ENCODE measurements at places on chromosomes 2 and 18. TPM values are rescaled to one million over a fixed set of nuclear protein-coding genes. Genes with fewer than 3 reads are reported as not detected.

GRCh38 chr2:174682007-174682577 lies 82.2 kb downstream of the CHRNA1 start:
- DNase-seq = peak; percentile 79

GRCh38 chr2:220513573-220514288 lies 886.3 kb downstream of the SLC4A3 start:
- no peak for DNase-seq

DNA sequence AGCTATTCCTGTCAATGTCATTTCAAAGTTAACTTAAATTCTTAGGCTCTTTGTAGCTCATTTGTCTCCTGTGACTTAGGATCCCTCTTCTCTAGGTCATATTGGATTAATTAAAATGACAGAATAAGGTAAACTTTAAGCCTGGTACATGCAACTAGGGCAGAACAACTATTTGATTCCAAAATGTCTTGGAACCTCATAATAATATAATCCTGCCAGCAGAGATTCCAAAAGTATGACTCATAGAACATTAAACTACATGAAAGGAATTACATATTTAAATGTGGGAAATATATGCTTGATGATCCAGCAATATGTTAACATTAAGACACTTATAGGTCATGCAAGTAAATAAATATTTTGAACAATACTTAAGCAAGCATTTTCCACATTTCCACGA lies 63.3 kb downstream of the COL3A1 start:
- no peak for DNase-seq

- no peak for DNase-seq
Measured at GRCh38 chr18:24734058-24734457, 273.6 kb downstream of the HRH4 start.

INHBB gene
- total RNA-seq = 2.8 TPM

DYNC2LI1 gene
- total RNA-seq = 7.9 TPM

DNA sequence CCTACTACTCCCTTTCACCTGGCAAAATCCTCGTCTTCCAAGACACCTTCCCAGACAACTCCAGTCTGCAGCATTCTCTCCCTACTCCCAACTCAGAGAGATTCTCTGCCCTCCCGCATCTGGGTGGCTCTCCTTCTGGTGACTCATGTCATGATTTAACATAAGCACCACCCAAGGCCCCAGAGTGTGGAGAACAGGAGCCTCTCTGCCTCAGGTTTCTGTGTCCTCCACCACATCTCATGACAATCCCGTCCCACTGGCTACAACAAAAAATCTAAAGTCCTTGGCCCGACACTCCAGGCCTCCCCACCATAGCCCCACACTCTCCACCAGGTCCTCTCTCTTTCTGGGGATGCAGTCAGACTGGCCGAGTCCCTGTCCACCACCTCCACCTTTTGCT lies 197.1 kb downstream of the BCL11A start:
- DNase-seq = peak; percentile 54

- DNase-seq = no peak
Measured at GRCh38 chr2:112805542-112805941, 21.2 kb upstream of the IL1A start.

FTCDNL1 gene
- total RNA-seq = 2.3 TPM

CFC1 gene
- total RNA-seq = not detected

PRSS56 gene
- total RNA-seq = not detected

AFF3 gene
- 6.7 TPM for total RNA-seq

IWS1 gene
- 40.7 TPM for total RNA-seq

- no peak for DNase-seq
Measured at GRCh38 chr2:120818441-120818920, 82.8 kb downstream of the GLI2 start.

TTLL4 gene
- 8.6 TPM for total RNA-seq

RTP5 gene
- total RNA-seq = 0.08 TPM

GRCh38 chr2:48213646-48214045 lies 307.3 kb upstream of the FBXO11 start:
- DNase-seq = no peak

- DNase-seq = no peak
Measured at GRCh38 chr18:76260941-76261472, 234.0 kb downstream of the ZNF516 start.

DNA sequence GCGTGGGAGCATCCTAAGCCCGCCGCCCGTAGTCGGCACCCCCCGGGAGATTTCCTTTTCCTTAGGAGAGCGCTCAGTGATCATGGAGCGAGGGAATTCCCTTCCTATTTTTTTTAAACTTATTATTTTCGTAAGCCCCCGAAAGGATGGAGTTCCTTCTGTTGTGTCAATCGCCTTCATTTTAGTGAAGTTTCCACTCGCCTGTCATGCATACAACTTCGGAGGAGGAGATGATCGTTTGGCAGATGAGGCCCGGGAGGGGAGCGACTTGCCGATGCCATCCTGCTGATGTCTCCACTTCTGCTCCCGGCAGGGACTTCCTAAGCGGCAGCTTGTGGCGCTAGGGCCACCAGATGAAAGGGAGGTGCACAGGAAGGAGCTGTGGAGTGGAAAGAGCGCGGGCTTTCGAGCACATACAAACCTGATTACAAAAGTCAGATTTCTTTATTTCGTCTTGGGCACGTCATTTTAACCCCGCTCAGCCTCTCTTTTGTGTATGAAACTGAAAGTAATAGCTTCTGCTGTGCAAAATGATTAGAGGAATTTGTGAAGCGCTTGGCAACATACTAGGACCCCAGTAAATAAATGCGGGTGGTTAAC lies at the start of gene ADGRF3:
TSS of gene ADGRF3 (minus strand) at position 336 of the 600 bp plus-strand sequence. CDS start 555 bp downstream, outside the sequence.
- peak; percentile 87 for DNase-seq

- DNase-seq = no peak
Measured at GRCh38 chr18:10140461-10141282, 226.9 kb downstream of the VAPA start.

NTSR2 gene
- total RNA-seq = not detected

IL37 gene
- total RNA-seq = not detected

ZDBF2 gene
- total RNA-seq = 15.4 TPM

GALNT5 gene
- 0.35 TPM for total RNA-seq

DNA sequence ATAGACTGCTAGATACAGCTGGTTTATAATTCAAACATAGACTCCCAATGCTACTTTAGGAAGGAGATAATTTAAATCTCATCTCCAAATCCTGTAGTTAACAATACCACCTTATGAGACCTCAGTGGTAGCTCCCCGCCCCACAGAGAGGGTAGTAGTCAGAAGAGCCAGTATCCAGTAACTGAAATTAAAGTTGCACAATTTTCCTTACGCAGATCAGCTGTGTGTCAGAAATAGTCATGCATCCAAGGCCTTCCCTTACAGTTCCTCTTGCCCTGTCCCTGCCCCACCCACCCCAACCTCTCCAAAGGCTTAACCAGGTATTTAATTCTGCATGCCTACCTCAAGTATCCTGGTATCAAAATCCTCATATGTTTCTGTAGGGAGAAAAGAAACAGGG lies 15.5 kb downstream of the MRPS5 start:
- no peak for DNase-seq
